ENCODE measurements at places on chromosomes 7 and 10. TPM values are rescaled to one million over a fixed set of nuclear protein-coding genes. Genes with fewer than 3 reads are reported as not detected.
A peak's percentile ranks its signal among the peaks of the same experiment; 100 is the strongest.

Gene WNT8B
- not detected for total RNA-seq

- H3K36me3 ChIP-seq, result no peaks in the 10 kb centered on the region
- peak; percentile 29 for DNase-seq
- H3K27ac ChIP-seq, result no peak overlapping the region
Observed at GRCh38 chr7:158355456-158356065, 232.1 kb downstream of the PTPRN2 start.

DNA sequence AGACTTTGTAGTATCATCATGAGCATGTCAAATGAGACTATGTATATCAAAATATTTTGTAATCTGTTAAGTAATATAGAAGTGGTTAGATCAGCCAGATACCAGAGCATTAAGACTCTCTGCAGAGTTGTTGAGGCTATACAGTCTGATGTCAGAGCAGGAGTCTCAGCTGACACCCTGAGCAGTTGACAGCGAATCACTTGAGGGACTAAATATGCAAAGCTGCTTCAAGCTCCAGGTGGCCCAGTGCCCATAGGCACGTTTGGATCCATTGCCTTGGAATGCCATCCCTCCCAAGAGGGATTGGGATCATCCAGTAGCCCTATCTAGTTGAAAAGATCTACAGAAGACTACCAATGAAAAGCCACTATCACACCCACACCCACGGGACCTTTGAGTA, 210.2 kb downstream of the TAX1BP1 start:
- no peak for DNase-seq
- H3K4me1 ChIP-seq, result peaks cover 27% of the 10 kb centered on the region
- no peak overlapping the region for H3K27ac ChIP-seq
- no peaks in the 10 kb centered on the region for H3K27me3 ChIP-seq

DNA sequence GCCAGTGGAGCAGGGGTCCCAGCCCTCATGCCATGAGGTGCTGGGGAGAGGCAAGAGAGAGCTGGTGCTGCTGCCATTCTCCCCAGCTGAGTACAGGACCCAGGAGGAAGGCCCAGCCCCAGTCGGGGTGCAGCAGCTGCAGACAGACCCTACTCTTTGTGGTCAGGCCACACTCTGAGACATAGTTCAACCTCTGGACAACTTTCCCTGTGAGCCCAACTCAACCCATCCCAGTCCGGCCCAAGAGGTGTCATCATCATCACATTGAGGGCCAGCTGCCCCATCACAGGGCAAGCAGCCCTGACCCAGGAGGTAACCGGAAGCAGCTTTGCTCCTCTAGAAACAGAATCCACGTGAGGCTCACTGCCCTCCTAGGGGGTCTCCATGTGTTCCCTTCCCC, 133.8 kb upstream of the KCNMA1 start:
- no peaks in the 10 kb centered on the region for H3K36me3 ChIP-seq

Gene AKR1D1
- total RNA-seq, result not detected

DNA sequence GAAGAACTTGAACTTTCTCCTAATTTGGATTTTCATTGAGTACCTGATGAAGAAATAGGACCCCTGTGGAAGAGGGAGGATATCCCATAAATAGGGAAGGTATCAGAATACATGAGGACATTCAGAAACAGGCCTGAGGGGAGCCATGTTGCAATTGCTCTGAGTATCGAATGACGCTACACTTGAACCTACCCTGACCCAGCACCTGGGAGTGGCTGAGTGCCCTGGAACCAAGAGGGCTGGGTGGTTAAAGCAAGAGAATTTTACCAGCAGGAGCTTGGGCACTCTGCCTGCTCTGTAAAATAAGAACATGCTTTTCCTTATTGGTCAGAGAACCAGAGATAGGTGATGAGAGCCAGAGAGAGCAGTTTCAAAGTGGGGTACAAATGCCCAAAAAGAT, 7.2 kb downstream of the NEUROD6 start:
- peaks cover 28% of the 10 kb centered on the region for H3K27me3 ChIP-seq
- no peak overlapping the region for H3K27ac ChIP-seq
- DNase-seq, result no peak
- no peak overlapping the region for H3K4me3 ChIP-seq

Gene GPNMB
- 105 TPM for total RNA-seq

Gene PLCE1
- total RNA-seq, result 9.7 TPM
